ENCODE measurements at places on chromosomes 7 and 10. TPM values are rescaled to one million over a fixed set of nuclear protein-coding genes. Genes with fewer than 3 reads are reported as not detected.
A peak's percentile ranks its signal among the peaks of the same experiment; 100 is the strongest.

MEOX2 gene
- total RNA-seq = 0.18 TPM

WDR86 gene
- 0.28 TPM for total RNA-seq

ITIH5 gene
- total RNA-seq = 0.30 TPM

CYTH3 gene
- 3.8 TPM for total RNA-seq

TRIM73 gene
- total RNA-seq = 4.2 TPM

NKX2-3 gene
- 0.08 TPM for total RNA-seq

TMEM130 gene
- total RNA-seq = 0.10 TPM

- DNase-seq = no peak
Measured at GRCh38 chr7:30845426-30846135, 66.1 kb upstream of the AQP1 start.

- no peak for DNase-seq
Measured at GRCh38 chr10:101468159-101468558, 114.2 kb downstream of the BTRC start.

- DNase-seq = no peak
Measured at GRCh38 chr10:4770801-4771553, 55.0 kb upstream of the AKR1E2 start.

DNA sequence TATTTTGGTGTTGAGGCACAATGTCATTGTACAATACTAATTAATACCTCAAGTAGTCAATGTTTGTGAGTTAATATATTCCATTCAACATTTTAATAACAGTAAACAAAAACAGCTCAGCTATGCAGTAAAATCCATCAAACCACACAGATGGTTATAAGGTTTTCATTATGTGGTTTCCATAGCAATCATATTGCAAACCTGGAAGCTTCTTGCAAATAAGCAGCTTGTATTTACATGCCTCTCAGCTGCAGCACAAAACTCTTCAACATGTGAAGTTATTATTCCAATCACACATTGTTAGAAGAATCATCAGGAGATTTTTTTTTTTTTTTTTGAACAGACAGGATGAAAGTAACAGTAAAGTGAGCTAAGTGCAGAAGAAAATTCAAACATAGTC, 170.2 kb downstream of the SKAP2 start:
- no peak for DNase-seq

DNA sequence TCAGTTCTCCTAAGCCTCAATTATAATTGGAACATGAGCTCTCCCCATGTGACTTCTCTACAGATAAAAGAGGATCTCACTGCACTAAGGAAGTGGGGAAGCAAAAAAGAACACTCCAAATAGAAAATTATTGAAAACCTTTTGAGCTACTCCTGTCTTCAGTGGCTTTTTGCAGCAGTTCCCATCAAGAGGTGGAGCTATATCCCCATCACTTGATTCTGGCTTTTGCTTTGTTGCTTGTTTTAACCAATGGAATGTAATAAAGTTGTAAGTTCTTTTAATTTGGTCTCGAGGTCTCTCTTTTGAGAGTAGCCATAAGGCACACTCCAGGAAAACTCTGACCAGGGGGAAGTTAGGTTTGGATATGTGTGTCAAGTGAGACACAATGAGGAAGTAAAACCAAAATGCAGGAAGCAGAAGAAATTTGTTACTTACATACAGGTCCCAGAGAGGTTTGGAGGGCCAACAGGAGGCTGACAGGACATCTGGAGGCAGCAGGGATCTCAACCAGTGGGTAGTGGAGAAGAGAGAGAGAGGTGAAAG, 569.4 kb downstream of the HTR7 start:
- DNase-seq = no peak

DNA sequence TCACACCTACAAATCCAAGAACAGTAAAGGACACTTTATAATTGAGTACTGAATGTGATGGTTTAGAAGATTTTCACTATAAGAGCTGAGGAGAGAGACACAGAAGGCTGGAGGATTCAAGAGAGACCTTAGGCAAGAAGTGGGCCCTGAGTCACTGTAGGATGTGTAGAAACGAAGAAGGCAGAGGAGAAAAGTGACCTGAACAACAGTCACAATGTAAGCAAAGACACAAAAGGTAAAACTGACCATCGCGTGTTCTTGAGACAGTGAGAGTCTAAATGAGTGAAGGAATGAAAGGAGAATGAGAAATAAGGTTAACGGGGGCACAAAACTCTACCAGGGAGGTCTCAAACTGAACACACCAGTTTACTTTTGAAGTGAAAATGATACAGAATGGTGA, 298.2 kb upstream of the LRGUK start:
- DNase-seq = no peak

GRCh38 chr10:58241346-58241745, 26.3 kb downstream of the IPMK start:
- DNase-seq = no peak

GRCh38 chr10:98273057-98273850, 5.3 kb upstream of the LOXL4 start:
- no peak for DNase-seq

- DNase-seq = no peak
Measured at GRCh38 chr10:131758062-131758938, 142.5 kb upstream of the PPP2R2D start.

- DNase-seq = no peak
Measured at GRCh38 chr7:71687831-71688599, 556.1 kb downstream of the GALNT17 start.

DNA sequence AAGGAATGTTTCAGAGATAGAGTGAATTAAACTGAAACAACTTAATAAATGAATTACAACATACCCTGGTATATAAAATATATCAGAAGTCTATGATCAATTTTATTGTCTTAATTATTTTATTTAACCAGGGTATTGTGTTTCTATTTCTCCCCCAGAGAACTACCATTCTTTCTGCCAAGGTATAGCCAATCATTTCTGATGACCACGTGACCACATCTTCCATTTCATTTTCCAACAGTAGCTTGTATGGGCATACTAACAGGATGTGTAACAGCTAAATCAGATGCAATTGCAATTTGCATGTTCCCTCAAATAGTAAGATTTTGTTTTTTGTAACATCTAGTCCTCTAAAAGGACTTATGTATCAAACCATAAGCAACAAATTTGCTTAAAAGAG, 123.9 kb upstream of the COL1A2 start:
- no peak for DNase-seq

GRCh38 chr10:69087590-69088470, at the start of gene SRGN:
Gene SRGN, plus strand, starts transcription at chr10:69088103. Its CDS starts 55 bp downstream, at chr10:69088158.
- peak; percentile 61 for DNase-seq
